KG1 (cell line): ENCODE measurements at places on chromosomes 5 and 9.

DNA sequence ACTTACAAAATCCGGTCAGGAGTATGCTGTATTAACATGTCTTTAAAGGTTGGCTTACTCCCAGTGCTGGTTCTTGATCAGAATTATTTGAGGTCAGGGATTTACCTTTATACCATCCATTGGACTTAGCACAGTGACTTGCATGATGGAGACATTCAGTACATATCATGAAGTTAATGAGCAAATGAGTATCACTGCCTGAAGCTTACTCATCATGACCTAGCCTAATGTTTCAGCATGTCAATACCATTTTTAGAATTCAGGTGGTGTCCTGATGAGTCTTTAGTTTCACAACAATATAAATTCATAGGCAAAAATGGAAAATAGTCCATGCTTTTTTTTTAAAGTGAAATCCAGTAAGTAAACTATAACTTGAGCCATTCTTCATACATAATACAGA lies 226.0 kb upstream of the C9orf72 start:
- no peak for DNase-seq

GRCh38 chr5:68734781-68735180 lies 359.0 kb upstream of the SLC30A5 start:
- no peak for DNase-seq

GRCh38 chr9:121577572-121577971 lies 73.9 kb upstream of the DAB2IP start:
- DNase-seq: no peak

DNA sequence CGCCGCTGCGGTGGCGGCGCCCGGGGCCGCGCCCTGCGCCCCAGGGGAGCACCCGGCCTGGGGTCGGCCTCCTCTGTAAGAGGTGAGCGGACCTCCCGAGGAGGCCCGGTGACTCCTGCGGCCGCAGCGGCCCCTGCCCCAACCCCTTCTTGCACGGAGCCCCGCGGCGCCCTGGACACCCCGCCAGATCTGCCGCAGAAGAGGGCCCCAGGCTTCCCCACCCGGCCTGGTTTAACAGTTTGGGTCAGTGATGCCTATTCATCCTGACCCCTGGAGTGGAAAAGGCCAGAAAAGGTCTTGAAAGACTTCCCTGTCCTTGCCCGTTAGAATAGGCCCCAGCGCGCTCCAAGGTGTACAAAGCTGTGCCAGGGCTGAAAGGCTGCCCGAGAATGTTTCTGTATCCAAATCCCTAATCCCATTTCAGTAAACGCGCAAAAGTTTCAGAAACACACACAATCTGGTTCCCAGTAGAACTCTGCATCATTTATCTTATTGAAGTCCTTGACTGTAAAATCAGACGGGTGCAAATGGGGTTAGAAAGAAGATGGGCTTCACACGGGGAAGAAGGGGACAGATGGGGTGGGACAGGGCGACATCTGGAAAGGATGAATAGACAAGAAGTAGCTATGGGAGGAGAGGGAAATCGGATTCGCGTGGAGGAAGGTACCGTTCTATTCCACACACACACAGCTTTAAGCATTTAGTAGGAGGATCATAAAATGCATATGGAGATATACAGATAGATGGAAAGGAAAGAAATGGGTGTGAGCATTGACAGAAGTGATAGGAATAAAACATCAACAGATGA lies 1.1 kb upstream of the SSBP2 start:
- DNase-seq: peak; percentile 64

DNA sequence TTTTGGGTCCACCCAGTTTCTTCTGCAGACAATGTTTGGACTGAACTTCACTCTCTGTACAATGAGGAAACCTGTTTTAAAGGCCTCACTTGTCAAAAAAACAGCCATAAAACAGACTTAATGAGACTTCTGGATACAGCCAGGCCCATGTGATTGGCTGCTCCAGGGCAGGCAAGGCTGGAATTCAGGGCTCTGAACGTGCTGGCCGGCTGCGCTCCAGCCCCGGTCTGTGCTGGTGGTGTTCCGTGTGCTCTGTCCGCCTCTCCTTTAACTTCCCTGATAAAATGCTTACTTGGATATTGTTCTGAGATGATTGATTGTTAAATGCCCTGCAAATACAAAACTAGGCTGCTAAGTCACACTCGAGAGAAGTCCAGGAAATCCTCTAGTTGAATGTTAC lies 131.2 kb upstream of the KLF4 start:
- no peak for DNase-seq

- peak; percentile 4 for DNase-seq
Measured at GRCh38 chr9:114852050-114852594, 46.3 kb upstream of the TNFSF15 start.
